CD4-positive, alpha-beta T cell treated with Interferon gamma for 1 hour (primary cell): ENCODE measurements at places on chromosomes 13 and 19.

DNA sequence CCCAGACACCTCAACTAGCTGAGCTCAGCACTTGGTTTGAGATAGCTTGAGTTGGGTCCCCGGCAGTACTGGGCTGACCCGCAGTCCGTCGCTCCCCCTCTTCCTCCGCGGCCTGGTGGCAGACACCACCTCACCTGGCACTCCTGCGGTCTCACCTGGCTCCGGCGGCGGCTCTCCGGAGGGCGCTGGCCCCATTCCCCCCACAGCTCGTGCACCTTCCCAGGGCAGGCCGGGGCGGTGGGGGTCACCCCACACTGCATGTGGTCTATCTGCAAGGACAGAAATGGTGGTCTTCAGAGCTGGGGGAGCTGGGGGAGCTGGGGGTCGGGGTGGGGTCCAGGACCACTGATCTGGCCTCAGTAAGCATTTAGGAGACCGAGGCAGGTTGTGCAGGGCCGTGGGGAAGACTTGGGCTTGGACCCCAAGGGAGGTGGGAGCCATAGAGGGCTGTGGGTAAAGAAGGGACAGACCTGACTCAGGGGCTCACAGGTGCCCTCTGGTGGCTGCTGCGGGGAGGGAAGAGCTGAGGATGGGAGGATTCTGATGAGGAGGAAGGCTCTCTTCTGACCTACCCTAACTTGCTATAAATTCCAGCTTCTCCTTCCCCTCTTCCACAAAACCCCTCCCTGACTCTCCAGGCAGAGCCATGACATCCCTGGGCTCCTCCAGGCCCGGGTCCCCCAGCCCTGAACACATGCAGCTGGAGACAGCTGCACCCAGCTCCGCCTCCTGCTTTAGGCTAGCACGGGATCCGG is 6.7 kb upstream of the PLIN4 start:
- peak; percentile 55 for DNase-seq

DNA sequence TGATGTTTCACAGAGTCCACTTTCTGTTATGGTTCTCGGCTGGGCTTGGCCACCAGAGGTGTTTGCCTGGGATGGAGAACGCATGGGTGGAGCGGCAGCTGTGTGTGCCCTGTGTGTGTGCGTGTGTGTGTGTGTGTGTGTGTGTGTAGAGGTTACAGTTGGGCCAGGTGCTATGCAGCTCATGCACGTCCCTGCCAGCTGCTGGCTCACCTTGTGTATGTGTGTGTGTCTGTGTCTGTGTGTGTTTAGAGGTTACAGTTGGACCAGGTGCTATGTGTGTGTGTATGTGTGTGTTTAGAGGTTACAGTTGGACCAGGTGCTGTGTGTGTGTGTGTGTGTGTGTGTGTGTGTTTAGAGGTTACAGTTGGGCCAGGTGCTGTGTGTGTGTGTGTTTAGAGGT is 33.0 kb upstream of the PEG3 start:
- no peak for DNase-seq

- no peak for DNase-seq
Measured at GRCh38 chr13:85601526-85601925, 197.7 kb downstream of the SLITRK6 start.

GRCh38 chr19:14406645-14407401 is 12.3 kb downstream of the DDX39A start:
- peak; percentile 38 for DNase-seq

- no peak for DNase-seq
Measured at GRCh38 chr13:71798707-71799106, 68.3 kb downstream of the DACH1 start.

DNA sequence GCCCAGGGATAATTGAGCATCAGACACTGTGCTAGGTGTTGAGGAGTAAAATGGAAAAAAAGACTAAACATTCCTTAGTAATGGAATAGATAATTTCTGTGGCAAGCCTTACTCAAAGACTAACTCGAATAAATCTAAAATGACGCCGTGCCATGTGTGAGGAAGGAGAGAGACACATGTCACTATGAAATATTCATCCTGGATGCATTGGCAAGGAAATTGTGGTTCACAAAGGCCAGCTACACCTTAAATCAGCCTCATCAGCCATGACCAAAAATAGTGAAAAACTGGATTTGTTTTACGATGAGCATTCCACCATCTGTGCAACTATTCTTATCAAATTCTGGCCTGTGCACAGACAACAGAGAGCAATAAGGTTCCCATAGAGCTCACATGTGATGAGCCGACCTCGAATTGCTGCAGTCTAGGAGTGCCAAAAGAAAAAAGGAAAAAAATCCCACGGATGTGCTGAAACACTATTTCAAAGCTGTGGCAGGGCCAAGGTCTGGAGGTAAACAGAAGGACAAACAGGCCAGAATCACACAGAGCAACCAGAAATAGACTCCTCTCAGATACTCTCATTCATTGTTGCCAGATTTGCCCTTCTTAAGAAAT is 505.7 kb downstream of the EFNB2 start:
- DNase-seq, result no peak

DNA sequence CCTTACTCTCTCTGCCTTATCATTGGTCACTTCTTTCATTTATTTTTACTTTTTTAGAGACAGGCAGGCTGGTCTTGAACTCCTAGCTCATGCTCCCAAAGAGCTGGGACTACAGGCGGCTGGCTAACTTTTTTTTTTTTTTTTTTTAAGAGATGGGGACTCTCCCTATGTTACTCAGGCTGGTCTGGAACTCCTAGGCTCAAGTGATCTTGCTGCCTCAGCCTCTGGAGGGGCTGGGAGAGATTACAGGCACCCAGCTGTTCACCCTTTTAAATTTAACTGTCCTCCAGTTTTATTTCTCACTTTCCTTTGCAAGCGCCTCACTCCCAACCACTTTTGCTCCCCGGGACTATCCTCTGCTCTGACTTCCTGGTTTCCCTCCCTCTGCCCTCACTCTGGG is 5.6 kb upstream of the CLDN10 start:
- DNase-seq, result no peak

GRCh38 chr13:29936956-29937355 is 86.5 kb upstream of the UBL3 start:
- DNase-seq, result no peak

GRCh38 chr19:58578012-58578925 is 5.1 kb upstream of the MZF1 start:
- DNase-seq, result no peak

GRCh38 chr19:55344444-55344843 is 4.8 kb downstream of the KMT5C start:
- no peak for DNase-seq

DNA sequence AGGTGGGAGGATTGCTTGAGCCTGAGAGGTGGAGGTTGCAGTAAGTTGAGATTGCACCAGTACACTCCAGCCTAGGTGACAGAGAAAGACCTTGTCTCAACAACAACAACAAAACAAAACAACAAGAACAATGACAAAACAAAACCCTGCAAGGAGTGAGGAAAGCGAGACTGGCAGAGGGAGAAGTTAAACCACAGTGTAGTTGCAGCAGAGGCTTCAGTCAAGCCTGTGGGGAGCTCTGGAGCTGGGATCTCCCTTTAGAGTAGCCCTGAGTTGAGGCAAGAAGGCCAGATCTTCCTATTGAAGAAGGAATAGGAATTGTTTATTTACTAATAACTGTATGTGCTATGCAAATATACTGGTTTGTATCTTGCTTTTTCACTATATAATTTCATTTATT is 25.3 kb upstream of the RNASEH2B start:
- no peak for DNase-seq

DNA sequence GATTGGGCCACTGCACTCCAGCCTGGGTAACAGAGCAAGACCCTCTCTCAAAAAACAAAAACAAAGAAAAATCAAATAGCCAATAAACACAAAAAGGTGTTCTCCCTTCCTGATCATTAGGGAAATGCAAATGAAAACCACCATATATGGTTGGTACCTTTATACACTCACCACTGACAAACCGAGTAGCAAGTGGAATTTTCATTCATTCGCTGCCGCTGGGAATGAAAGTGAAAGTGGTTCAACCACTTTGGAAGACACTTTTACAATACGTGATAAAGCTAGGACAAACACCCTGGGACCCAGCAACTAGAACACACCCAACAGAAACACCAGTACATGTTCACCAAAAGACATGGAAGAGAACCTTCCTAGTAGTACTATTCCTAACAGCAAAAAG is 21.0 kb downstream of the GRIK5 start:
- DNase-seq, result no peak

GRCh38 chr13:39051157-39051556 is 12.9 kb downstream of the NHLRC3 start:
- no peak for DNase-seq

DNA sequence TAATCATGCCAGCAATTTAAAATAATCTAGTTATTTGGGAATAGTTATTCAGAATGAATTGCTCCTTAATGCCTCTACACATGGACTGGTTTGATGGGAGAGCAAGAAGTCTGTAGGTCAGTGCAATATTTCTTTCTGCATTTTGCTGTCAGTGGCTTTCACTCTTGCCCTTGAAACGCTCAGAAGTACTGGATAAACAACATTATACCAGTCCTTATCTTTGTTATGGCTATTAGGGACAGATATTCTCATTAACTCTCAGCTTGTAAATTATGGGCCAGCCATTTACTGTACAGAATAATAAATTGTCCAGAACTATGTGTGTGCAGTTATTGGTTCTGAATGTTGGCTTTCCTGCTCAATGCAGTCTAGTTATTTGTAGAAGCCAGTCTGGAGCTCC is 224.4 kb downstream of the OXGR1 start:
- DNase-seq, result no peak

DNA sequence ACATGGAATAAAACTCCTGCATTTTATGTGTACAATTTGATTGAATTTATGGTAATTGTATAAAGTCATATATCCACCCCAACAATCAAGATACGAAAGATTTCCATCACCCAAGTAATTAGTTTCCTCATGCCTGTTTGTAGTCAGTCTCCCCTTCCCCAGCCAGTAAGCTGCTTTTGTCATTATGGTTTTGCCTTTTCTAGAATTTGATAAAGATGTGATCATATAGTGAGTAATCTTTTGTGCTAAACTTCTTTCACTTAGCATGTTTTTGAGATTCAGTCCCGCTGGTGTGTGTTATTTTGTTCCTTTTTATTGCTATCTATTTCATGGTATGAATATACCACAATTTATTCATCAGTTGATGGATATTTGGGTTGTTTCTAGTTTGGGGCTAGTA is 16.0 kb downstream of the ITM2B start:
- DNase-seq, result no peak

DNA sequence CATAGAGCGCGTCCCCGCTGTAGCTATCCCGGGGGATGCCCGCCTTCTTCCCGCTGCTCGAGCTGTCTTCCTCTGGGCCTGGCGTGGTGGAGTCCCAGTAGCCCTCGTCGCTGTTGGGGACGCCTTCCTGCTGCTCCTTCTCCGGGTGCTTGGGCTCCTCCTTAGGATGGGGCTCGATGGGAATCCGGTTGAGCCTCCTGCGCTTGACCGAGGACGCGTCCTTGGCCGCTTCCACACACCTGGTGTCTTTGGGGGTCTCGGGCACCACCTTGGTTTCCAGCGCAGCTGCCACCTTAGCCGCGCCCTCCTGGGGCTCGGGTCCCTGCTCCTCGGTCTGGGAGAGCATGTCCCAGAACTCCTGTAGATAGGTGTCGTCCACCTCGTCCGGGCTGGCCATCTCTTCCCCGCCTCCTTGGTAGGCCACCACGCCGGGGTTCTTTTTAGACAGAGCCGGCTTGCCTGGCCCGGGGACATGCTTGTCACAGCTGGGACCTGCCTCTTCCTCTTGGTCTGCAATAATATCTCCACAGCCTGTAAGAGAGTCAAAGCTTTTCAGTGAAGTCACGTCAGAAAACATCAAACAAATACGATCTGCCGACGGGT is 2.0 kb downstream of the AMER2 start:
- DNase-seq, result no peak

DNA sequence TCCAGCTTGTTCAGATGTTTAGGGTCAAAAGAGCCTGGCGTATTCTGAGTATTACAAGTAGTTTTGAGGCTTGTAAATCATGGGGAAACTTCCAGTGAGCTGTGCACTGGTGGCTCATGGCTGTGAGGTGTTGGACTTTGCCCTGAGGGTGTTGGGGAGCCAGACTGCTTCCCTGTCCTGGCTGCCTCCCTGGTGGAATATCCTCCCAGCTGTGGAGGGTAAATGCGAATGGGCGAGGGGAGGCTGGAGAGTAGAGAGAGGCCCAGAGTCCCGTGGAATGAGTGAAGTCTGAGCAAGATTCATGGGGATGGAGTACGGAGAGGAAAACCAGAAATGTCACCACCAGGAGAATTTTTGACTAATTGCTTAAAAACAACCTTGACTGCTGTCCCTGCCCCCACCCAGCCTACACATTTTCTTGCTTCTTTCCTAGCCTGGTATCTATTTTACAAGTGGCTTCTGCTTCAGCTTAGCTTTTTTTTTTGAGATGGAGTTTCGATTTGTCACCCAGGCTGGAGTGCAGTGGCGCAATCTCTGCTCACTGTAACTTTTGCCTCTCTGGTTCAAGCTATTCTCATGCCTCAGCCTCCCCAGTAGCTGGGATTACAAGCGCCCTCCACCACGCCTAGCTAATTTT is 3.7 kb downstream of the SNRPA start:
- DNase-seq, result peak; percentile 15

- no peak for DNase-seq
Measured at GRCh38 chr13:84446972-84447639, 564.8 kb upstream of the SLITRK1 start.

GRCh38 chr19:49881672-49882394 is 4.3 kb downstream of the TBC1D17 start:
- no peak for DNase-seq

DNA sequence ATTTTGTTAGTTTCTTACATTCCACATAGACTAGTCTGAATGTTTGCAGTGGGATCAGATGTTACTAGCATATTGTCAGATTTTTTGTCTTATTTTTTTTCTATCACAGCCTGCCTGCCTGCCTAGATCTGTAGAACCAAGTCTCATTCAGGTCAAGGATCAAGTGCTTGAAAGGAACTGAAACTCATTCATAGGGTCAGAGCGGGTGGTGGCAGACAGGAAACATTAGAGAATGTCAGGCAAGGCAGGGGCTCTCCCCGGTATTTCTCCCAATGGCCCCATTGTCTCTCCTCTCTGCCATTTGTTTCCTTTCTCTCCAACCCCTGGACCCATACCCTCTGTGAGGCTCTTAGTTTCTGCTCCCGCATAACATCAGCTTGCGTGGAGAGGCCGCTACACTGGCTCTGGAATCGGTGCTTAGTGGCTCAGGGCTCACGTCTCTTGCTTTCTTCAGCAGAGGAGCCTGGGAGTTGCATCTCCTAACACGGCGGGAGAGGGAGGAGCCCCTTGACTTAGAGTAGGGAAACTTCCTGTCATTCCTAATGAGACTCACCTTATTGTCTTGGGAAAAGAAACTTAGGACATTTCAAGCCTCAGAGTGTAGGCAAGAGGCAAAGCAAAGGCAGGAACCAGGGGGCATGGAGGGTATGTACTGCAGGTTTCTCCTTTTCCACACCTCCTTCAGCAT is 35.6 kb upstream of the SPATA13 start:
- no peak for DNase-seq

- no peak for DNase-seq
Measured at GRCh38 chr19:58229255-58229639, 533 bp downstream of the ZNF544 start.

GRCh38 chr13:37657134-37657533 is 58.6 kb upstream of the POSTN start:
- DNase-seq, result no peak
